Mesothelial cell of epicardium (in vitro differentiated cells): ENCODE measurements at places on chromosomes 5 and 9.
A peak's percentile ranks its signal among the peaks of the same experiment; 100 is the strongest.

DNA sequence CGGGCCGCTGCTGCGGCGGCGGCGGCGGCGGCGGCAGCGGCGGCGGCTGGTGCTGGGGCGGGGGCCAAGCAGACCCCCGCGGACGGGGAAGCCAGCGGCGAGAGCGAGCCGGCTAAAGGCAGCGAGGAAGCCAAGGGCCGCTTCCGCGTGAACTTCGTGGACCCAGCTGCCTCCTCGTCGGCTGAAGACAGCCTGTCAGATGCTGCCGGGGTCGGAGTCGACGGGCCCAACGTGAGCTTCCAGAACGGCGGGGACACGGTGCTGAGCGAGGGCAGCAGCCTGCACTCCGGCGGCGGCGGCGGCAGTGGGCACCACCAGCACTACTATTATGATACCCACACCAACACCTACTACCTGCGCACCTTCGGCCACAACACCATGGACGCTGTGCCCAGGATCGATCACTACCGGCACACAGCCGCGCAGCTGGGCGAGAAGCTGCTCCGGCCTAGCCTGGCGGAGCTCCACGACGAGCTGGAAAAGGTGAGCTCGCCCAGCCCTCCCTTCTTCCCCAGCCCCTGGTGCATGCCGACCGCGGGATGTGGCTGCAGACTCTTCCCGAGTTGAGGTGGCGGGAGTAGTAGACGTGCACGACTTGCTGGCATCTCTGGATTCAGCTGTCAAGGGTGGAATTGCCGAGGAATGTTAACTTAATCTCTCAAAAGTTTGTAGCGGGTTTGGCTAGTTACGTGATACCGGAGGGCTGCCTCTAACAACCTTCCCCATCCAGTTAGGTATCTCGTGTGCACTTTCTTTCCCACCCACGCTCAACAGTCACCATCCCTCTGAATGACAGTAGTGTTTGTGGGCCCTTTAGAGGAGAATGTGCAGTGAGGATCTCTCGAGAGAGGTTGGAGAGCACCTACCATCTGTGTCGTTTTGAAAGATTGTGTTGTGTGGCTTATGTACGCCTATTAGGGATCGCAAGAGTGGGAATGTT, 932 bp downstream of the SLC12A2 start:
- H3K27ac ChIP-seq, result peak overlapping the region; percentile 76
- no peaks in the 10 kb centered on the region for H3K36me3 ChIP-seq
- H3K4me1 ChIP-seq, result peaks cover 38% of the 10 kb centered on the region
- peak; percentile 55 for DNase-seq

DNA sequence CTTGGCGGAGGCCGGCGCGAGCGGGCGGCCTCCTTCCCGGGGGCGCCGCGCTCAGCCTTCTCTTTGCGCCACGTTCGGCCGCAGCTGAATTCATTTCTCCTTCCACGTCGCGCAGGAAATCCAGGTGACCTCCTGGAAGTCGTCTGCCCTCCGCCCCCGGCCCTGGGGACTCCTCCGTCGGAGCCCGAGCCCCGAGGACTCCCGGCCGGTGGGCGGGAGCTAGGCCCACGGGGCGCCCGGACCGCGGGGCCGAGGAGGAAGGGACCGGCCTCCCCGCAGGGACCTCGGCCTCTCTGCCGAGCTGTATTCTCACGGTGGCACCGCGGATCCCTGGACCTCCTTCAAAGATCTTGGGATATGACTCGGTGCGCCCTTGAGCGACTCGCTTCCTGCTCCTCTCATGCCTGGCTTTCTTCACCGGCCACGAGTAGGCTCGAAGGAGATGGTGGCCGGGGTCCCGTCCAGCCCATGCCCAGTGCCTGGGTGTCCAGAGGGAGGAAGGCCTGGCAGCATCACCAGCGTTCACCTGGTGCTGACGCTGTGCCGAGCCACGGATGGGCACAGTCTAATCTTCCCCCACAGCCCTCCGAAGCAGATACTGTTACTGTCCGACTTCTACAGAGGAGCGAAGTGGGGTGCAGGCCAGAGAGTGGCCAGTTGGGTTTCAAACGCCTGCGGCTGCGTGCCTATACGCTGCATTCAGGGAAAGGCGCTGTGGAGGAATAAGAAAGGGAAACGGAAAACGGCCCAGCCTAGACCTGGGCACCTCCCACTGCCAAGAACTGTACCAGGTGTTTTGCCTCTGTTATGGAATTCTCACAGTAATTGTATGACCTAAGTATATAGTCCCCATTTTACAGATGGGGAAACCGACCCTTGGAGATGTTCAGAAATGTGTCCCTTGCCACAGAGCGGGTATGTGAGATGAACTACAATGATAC, 47.3 kb downstream of the PAX5 start:
- H3K27ac ChIP-seq, result no peak overlapping the region
- peaks cover 10% of the 10 kb centered on the region for H3K4me1 ChIP-seq
- peaks cover 2% of the 10 kb centered on the region for H3K36me3 ChIP-seq
- H3K27me3 ChIP-seq, result peaks cover 96% of the 10 kb centered on the region

GRCh38 chr9:137368431-137369035, 54.4 kb downstream of the EXD3 start:
- H3K27me3 ChIP-seq, result no peaks in the 10 kb centered on the region
- peaks cover 11% of the 10 kb centered on the region for H3K36me3 ChIP-seq
- H3K4me1 ChIP-seq, result peaks cover 4% of the 10 kb centered on the region
- H3K27ac ChIP-seq, result no peak overlapping the region
- no peak overlapping the region for H3K4me3 ChIP-seq

DNA sequence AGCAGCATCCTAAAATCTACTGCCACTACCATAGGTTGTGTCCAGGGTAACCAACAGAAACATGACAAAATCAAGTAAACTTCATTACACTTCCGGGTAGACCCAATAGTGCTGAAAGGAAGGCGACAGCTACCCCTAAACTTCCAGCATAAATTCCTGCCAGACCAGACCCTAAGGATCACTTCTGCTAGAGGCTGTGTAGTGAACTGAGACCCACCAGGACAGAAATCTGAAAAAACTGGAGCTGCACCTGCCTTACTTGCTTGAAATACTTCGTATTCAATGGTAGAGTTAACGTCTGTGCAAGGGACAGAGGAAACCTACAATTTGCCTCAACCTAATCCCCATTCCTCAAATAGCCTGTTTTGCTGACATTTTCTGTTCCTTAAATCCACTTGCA, 1.0 kb upstream of the SECISBP2 start:
- peak overlapping the region; percentile 80 for H3K4me3 ChIP-seq
- DNase-seq, result no peak
- peak overlapping the region; percentile 98 for H3K27ac ChIP-seq
- H3K4me1 ChIP-seq, result peaks cover 67% of the 10 kb centered on the region
- H3K36me3 ChIP-seq, result peaks cover 15% of the 10 kb centered on the region

DNA sequence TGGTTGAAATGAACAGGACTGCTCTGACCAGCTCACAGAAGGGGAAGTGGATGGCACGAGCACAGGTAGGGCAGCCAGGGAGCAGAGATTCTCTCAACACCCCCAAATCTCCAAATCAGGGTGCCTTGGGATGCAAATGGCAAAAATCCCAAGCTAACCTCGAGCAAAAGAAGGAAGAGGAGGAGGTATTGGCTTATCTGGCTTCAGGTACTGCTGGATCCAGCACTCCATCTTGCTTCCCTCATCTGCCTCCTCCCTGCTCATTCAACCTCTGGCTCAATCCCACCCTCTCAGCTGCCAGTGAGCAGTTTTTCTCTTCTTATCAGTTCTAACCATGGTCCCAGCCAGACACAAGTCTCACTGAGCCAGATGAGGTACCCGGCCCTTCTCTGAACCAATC, 41.6 kb upstream of the GGTA1 start:
- peaks cover 3% of the 10 kb centered on the region for H3K27me3 ChIP-seq
- no peak overlapping the region for H3K27ac ChIP-seq
- no peaks in the 10 kb centered on the region for H3K4me1 ChIP-seq
- DNase-seq, result no peak

DNA sequence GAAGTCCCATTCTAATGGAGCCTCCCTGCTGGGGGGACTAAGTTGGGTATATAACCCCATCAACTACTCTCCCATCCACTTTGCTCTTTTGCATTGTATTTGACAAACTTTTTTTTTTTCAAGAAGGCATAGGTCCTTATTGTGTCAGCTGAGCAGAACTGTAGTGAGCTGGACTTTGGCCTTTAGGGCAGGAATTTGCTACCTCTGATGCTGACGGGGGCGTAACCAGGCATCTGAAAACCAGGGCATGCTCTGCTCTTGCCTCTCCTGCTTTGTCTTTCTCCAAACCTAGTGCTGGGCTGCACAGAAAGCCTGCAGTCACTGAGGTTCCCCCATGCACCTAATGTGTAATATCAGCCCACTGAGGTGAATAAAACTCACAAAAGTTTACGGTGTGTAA, 49.0 kb downstream of the MSX2 start:
- peaks cover 15% of the 10 kb centered on the region for H3K4me1 ChIP-seq
- no peaks in the 10 kb centered on the region for H3K27me3 ChIP-seq
- no peak overlapping the region for H3K4me3 ChIP-seq
- no peak for DNase-seq

GRCh38 chr9:37700900-37701299, 50.1 kb downstream of the FRMPD1 start:
- no peak for DNase-seq
- H3K4me3 ChIP-seq, result no peak overlapping the region
- H3K27ac ChIP-seq, result no peak overlapping the region
- H3K27me3 ChIP-seq, result peaks cover 48% of the 10 kb centered on the region

DNA sequence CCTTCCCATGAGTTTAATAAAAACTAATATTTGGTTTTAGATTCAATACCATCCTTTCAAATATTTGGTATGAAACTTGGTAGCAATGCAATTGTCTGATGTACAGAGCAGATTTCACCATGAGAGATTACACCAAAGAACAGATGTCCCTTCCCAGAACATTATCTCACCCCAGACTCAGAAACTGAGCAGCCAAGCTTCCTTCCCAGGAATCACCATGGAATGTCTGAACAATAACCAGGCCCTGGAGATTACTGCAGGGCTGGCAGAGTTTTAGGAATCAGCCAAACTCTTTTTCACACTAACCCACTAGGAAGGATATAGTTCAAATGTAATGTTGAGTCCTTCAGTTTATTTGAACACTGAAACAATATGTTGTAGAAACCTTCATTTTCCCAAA, 23.9 kb downstream of the CLTA start:
- H3K4me3 ChIP-seq, result no peak overlapping the region
- peaks cover 36% of the 10 kb centered on the region for H3K36me3 ChIP-seq
- no peaks in the 10 kb centered on the region for H3K4me1 ChIP-seq
- H3K27me3 ChIP-seq, result no peaks in the 10 kb centered on the region

DNA sequence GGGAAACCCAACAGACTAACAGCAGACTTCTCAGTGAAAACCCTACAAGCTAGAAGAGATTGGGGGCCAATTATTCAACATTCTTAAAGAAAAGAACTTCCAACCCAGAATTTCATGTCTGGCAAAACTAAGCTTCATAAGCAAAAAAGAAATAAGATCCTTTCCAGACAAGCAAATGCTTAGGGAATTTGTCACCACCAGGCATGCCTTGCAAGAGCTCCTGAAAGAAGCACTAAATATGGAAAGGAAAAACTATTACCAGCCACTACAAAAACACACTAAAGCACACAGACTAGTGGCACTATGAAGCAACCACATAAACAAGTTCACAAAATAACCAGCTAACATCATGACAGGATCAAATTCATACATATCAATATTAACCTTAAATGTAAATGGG, 131.1 kb downstream of the OR2K2 start:
- no peaks in the 10 kb centered on the region for H3K27me3 ChIP-seq
- no peak overlapping the region for H3K4me3 ChIP-seq
- H3K4me1 ChIP-seq, result no peaks in the 10 kb centered on the region
- H3K36me3 ChIP-seq, result peaks cover 8% of the 10 kb centered on the region
